Heart left ventricle (tissue), 16 donors: ENCODE measurements at places on chromosomes 11 and 22.

GRCh38 chr11:30535818-30536217 lies 50.3 kb downstream of the MPPED2 start:
- DNase-seq: no peak

DNA sequence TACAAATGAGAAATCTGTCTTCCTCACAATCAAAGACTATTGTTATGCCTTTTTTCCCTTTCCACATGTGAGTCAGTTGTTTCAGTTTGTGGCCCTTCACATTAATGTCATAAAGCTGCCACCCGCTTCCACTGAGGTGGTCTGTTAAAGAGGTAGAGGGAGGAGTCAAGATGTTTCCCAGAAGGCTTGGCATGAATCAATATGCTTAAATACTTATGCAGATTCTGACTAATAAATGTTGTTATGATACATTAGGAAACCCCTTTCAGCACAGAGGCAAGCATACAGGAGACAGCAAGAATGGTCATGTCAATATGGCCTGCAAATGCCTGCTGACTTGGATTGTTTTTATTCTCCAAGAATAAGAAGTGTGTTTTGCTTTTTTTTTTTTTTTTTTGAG lies 6.5 kb downstream of the RTN3 start:
- DNase-seq: no peak

GRCh38 chr11:67280341-67280787 lies 8.7 kb upstream of the ANKRD13D start:
- peak; percentile 17 for DNase-seq

DNA sequence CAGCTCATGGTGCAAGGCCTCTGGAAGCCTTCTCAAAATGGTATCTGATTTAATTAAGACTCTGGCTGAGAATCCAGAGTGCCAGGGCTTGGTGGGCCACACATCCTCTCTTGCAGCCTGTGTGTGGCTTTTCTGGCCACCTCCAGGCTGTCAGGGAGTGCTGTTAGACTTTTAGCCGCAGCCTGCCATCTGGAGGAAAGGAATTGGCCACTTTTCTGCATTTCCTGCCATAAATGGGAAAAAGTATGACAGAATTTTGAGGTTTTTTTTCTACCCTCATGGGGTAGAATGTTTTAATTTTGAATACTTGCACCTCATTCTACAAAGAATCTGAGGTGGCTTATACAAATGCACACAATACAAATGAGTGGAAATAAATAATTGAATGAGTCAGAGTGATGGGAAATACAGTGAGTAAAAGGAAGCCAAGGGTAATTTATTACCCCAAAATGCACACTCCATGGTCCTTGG lies 218.4 kb downstream of the ADAMTS15 start:
- no peak for DNase-seq

DNA sequence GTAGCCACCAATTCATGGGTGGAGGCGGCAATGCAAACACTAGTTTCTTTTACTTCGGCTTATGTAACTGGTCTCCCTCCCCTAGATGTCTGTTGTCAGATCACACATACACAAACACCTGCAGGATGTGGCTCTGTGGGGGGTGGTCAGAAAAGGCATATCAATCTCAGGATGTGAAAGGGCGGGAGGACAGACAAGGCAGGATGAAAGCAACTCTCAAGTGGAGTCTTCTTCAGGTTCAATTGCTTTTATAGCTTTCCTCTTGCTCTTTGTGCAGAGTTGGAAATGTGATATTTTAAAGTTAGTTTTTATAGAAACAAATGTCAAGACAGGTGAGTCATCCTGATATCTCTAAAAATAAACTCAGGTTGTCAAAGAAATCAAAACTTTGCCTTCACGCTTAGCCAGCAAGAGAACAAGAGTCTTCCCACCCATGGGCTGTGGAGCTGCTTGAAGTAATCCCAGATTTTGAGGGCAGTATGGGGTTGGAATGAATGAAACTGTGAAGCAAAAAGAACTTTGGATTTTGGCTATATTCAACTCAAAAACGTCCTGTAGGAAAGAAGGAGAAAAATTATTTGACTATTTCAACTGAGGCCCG lies 423.4 kb downstream of the GUCY1A2 start:
- DNase-seq: no peak

DNA sequence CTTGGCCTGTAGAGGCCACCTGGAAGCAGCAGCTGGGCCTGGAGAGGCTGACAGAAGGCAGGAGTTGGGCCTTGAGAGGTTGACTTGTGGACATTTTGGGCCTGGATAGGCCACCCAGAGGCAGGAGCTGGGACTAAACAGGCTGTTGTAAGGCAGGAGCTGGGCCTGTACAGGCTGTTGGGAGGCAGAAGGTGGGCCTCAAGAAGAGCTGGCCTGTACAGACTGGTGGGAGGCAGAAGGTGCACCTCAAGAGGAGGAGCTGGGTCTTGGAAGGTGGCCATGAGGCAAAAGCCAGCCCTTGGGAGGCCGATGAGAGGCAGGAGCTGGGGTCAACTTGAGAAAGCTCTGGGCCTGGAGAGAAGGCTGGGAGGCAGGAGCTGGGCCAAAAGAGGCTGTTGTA lies 45.3 kb downstream of the OR4C45 start:
- DNase-seq: no peak
